ENCODE measurements at places on chromosomes 2 and 18. TPM values are rescaled to one million over a fixed set of nuclear protein-coding genes. Genes with fewer than 3 reads are reported as not detected.

REG3G gene
- 0.50 TPM for total RNA-seq

HOXD1 gene
- 2.7 TPM for total RNA-seq

CD226 gene
- 2.2 TPM for total RNA-seq

RNU2-63P gene
- not detected for total RNA-seq

PRKAG3 gene
- total RNA-seq: 0.06 TPM

FBLN7 gene
- total RNA-seq: 6.0 TPM

CD8B2 gene
- total RNA-seq: 0.28 TPM

ASAP2 gene
- 30.5 TPM for total RNA-seq

- no peak overlapping the region for H3K27ac ChIP-seq
- DNase-seq: no peak
Measured at GRCh38 chr2:218991674-218992168, 1.5 kb downstream of the CRYBA2 start.

GRCh38 chr2:84165256-84165655, 293.8 kb downstream of the SUCLG1 start:
- H3K27ac ChIP-seq: no peak overlapping the region
- DNase-seq: no peak
- no peak overlapping the region for H3K4me3 ChIP-seq
- H3K4me1 ChIP-seq: no peaks in the 10 kb centered on the region
- no peaks in the 10 kb centered on the region for H3K36me3 ChIP-seq
- H3K27me3 ChIP-seq: no peaks in the 10 kb centered on the region

DNA sequence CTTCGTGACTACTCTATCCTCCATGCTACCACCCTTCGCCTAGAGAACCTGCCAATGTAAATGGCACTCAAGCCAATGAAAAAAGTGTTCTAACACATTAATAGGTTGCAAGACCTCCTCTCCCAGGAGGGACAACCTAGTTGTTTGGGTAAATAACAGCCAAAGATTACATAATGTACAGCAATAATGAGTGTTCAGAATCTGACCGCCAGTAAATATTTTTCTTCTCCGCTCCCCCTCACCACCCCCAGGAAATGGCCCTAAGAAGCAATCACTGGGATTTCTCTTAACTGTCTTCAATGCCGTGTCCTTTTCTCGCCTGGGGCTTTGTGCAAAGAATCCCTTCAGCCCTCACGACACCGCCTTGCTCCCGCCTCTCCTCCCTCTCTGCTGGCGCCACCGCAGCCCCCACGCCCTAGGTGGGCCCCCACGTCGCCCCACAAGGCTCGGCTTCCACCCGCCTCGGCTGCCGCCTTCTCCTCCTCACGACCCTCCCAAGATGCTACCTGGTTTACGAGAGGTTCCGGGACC, 458 bp downstream of the HYCC2 start:
- H3K4me3 ChIP-seq: peak overlapping the region; percentile 89
- DNase-seq: no peak
- H3K27me3 ChIP-seq: no peaks in the 10 kb centered on the region
- peaks cover 3% of the 10 kb centered on the region for H3K36me3 ChIP-seq

- no peak overlapping the region for H3K4me3 ChIP-seq
- no peaks in the 10 kb centered on the region for H3K36me3 ChIP-seq
- H3K4me1 ChIP-seq: no peaks in the 10 kb centered on the region
Measured at GRCh38 chr18:44258086-44258485, 422.6 kb upstream of the SETBP1 start.

GRCh38 chr2:72034353-72035095, 113.1 kb downstream of the CYP26B1 start:
- H3K4me1 ChIP-seq: no peaks in the 10 kb centered on the region
- H3K27me3 ChIP-seq: no peaks in the 10 kb centered on the region
- DNase-seq: no peak
- H3K27ac ChIP-seq: no peak overlapping the region

GRCh38 chr18:57859314-57859713, 56.2 kb upstream of the ATP8B1 start:
- H3K4me3 ChIP-seq: no peak overlapping the region
- H3K27me3 ChIP-seq: peaks cover 4% of the 10 kb centered on the region
- no peak overlapping the region for H3K27ac ChIP-seq
- no peak for DNase-seq

GRCh38 chr18:68219274-68219673, 495.6 kb downstream of the TMX3 start:
- no peaks in the 10 kb centered on the region for H3K4me1 ChIP-seq
- H3K27me3 ChIP-seq: no peaks in the 10 kb centered on the region
- no peak overlapping the region for H3K4me3 ChIP-seq
- DNase-seq: no peak

- peaks cover 28% of the 10 kb centered on the region for H3K36me3 ChIP-seq
- no peak overlapping the region for H3K4me3 ChIP-seq
- no peak for DNase-seq
- peaks cover 23% of the 10 kb centered on the region for H3K4me1 ChIP-seq
Measured at GRCh38 chr2:231355508-231356465, 39.7 kb upstream of the B3GNT7 start.

DNA sequence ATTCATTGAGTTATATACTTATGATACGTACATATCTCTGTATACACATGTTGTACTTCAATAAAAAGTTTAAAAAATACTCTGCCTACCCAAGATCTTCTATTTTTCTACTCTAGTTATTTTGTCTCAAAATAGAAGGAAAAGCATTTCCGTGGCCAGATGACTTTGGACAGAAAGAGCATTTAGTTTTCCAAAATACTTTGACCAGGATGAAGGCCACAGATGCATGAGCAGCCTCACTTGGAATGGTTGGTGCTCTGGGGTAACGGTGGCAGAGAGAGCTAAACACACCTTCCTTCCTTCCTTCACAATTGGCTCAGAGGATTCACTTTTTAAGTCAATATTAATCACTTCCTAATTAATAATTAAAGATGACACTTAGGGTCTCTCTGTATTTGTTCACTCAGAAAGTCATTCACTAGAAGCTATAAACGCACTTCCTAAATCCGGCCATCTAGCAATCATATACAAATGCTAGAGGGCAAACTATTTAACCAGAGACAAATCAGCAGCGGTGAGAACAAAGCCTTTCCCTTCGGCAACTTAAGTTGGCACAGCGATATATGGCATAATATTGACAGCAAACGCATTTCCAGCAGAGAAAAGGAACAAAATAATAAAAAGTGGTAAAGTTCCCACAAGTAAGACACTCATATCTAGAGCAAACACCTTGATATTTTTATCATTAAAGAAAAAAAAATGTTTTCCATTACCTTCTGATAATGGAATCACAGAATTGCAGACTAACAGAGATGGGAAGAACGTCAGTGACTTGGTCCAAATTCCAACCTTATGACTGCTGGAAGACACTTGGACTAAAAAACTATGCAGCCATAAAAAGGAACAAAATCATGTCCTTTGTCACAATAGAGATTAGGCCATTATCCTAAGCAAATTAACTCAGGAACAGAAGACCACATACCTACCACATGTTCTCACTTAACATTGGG, 55.9 kb upstream of the NARS1 start:
- no peak overlapping the region for H3K27ac ChIP-seq
- no peaks in the 10 kb centered on the region for H3K36me3 ChIP-seq
- H3K4me1 ChIP-seq: no peaks in the 10 kb centered on the region
- no peaks in the 10 kb centered on the region for H3K27me3 ChIP-seq

DNA sequence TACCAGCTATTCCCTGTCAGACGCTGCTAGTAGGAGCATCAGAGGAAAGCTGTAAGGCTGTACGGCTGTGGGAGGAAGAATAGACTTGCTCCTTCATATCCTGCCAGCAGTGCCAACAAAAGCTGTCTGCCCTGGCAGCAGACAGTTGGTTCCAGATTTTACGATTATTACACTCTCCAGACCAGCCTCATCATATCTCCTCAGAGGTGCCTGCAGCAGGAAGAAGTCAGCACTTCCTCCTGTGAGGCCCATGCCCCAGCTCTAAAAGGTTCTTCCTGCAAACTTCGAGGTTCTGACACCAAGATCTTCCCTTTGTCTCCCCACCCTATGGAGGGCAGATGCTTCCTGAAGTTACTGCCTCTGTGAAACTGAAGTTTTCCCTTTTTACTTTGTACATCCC, 537.7 kb upstream of the PKDCC start:
- H3K4me1 ChIP-seq: no peaks in the 10 kb centered on the region
- no peak overlapping the region for H3K4me3 ChIP-seq
- H3K27ac ChIP-seq: no peak overlapping the region
- H3K36me3 ChIP-seq: no peaks in the 10 kb centered on the region
- H3K27me3 ChIP-seq: no peaks in the 10 kb centered on the region

DNA sequence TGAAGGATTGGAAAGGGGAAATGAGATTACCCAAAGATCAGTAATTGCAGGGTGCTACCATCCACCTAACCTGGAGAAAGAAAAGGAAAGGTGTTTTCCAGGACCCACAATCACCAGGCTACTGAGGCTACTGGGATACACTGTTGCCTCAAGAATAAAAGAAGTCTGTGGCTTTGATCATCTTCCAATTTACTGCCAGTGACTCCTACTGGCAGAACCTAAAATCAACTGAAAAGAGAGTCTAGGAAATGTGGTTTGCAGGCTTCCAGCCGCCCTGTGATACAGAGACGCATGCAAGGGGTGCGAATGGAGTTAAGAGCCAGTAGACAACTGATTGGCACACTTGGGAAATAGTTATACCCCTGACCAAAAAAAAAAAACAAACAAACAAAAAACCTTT, 16.6 kb upstream of the TTL start:
- H3K4me3 ChIP-seq: no peak overlapping the region
- no peaks in the 10 kb centered on the region for H3K27me3 ChIP-seq
- no peaks in the 10 kb centered on the region for H3K36me3 ChIP-seq

DNA sequence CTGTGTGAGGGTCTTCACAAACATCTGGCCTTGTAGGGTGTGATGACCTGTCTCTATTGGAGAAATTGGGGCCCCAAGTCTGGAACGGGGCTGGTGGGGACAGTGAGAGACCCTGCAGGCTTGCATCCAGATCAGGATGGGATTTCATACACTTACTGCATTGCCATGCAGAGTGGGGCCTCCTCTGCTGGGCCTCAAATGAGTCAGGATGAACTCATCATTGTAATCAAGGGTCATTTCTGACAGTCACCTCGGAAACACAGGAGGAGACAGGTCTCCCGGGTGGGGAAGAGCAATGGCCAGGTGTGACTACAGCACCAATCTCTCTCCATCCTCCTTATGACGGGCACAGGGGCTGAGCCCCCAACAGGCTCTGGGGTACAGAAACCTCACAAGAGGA, 48.1 kb upstream of the GALR1 start:
- H3K27me3 ChIP-seq: no peaks in the 10 kb centered on the region
- H3K4me1 ChIP-seq: peaks cover 4% of the 10 kb centered on the region
- H3K36me3 ChIP-seq: no peaks in the 10 kb centered on the region
- no peak overlapping the region for H3K27ac ChIP-seq
- DNase-seq: no peak
- H3K4me3 ChIP-seq: no peak overlapping the region

GRCh38 chr2:28345619-28346018, 47.0 kb upstream of the FOSL2 start:
- H3K4me3 ChIP-seq: no peak overlapping the region
- H3K27ac ChIP-seq: no peak overlapping the region
- peaks cover 6% of the 10 kb centered on the region for H3K4me1 ChIP-seq
- H3K27me3 ChIP-seq: no peaks in the 10 kb centered on the region

DNA sequence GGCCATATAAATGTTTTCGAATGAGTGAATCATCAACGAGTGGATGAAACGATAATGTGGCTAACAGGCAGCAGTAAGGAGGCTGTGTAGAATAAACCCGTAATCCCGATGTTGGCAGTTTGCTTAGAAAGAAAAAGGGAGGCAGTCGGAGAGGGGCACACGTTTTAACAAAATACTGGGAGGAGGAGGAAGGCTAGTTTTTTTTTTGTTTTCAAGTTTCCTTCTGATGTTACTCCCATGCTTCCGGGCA, 476 bp upstream of the MSH2 start:
- H3K27me3 ChIP-seq: no peaks in the 10 kb centered on the region
- peak overlapping the region; percentile 67 for H3K4me3 ChIP-seq
- peaks cover 20% of the 10 kb centered on the region for H3K4me1 ChIP-seq
- H3K27ac ChIP-seq: peak overlapping the region; percentile 84

- H3K4me3 ChIP-seq: no peak overlapping the region
- no peak for DNase-seq
- H3K27me3 ChIP-seq: no peaks in the 10 kb centered on the region
- H3K4me1 ChIP-seq: no peaks in the 10 kb centered on the region
- H3K27ac ChIP-seq: no peak overlapping the region
Measured at GRCh38 chr2:133053541-133053940, 383.5 kb upstream of the LYPD1 start.
